ENCODE measurements at places on chromosomes 16 and 17.

GRCh38 chr16:73000020-73000906 is 47.7 kb downstream of the ZFHX3 start:
- DNase-seq = no peak

DNA sequence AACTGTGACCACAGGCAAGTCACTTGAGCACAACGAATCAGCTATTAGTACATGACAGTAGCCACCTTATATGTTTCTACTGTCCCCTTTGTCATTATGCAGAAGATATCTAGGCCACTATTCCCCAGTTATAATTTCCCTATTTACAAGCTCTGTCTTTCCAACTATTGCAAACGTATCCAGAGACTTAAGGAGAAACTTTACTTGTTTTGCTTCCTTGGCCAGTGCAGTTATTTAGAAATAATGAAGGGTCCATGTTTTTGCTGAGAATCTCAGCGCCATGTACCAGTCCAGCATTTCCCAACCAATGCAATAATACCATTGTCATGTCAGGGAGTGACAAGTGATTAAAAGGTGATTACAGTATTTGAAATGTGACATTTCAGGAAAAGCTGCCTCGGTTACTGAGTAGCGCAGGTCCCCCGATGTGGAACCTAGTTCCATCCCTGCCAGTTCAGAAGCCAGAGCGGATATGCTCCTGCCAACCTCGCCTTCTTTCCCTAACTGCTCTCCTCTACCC is 743 bp downstream of the ZNF624 start:
- DNase-seq = no peak

DNA sequence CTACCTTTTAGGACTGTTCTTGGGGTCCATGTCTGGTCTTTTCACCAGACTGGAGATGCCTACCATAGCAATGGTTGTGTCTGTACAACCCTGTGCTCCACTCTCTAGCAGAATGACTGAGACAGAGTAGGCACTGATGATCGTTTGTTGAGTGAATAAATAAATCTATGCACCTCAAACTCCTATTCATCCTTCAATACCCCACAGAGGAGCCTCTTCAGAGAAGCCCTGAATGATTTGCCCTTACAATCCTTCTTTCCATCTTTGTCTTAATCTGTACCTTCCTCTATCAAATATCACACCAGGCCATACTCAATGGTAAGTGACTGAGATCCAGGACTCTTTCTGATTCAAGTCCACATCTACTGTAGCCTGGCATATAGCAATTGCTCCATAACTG is 23.3 kb downstream of the PIMREG start:
- DNase-seq = no peak

- no peak for DNase-seq
These were observed 10.7 kb upstream of the EPOP start for GRCh38 chr17:38685491-38685890.

- no peak for DNase-seq
These were observed 10.0 kb upstream of the KATNB1 start for GRCh38 chr16:57725554-57725953.

- DNase-seq = no peak
These were observed 239.0 kb upstream of the CACNG5 start for GRCh38 chr17:66595893-66596292.

GRCh38 chr17:63483038-63483437 is 6.2 kb downstream of the ACE start:
- DNase-seq = no peak

- DNase-seq = no peak
These were observed 66.0 kb upstream of the CDH5 start for GRCh38 chr16:66300501-66300900.

- no peak for DNase-seq
These were observed 33.5 kb upstream of the GOT2 start for GRCh38 chr16:58767581-58767980.

GRCh38 chr16:22123759-22124490 is 31.6 kb downstream of the VWA3A start:
- no peak for DNase-seq
